ENCODE measurements at places on chromosomes 6 and 20.

DNA sequence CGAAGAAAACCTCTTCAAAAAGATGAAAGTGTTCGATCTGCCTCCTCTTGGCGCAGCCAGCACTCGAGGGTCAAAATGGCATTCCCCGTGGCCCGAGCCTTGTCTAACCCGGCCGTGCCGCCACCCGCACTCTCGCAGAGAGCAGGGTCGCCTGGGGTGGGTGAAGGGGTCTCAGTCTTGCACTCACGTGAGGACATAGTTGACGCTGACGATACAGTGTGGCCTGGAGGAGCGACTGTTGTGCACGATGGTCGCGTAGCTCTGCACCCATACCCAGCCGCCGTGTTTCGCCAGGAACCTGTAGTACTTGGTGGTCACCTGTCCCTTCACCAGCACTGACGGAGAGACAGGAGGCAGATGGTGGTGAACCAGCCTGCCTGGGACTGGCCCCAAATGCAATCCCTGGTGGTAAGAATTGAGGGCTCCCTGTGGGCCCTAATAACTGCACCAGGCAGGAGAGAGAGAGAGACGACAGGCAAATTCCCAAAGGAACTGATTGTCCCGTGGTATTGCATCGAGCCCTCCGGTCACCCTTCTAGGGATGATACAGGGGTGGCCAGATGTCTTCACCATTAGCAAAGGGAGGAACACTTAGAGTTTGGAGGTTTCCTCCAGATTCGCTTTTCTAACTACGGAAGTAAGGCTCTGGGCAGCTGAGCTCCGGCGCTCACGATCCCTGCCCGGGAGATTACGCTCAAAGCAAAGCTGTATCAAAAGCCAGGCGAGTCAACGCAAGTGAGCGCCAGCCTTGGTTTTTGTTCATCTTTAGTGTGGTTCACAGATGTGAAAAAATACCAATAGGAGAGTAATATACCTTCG, 17.4 kb downstream of the SIM1 start:
- DNase-seq: no peak

- no peak for DNase-seq
These were observed 14.0 kb upstream of the RUNX2 start for GRCh38 chr6:45314146-45314545.

GRCh38 chr6:160070427-160070826, 51.2 kb upstream of the SLC22A1 start:
- no peak for DNase-seq

- DNase-seq: no peak
These were observed 241.9 kb upstream of the RAB32 start for GRCh38 chr6:146301764-146302163.

GRCh38 chr6:89506716-89507617, 74.0 kb downstream of the ANKRD6 start:
- DNase-seq: no peak

- no peak for DNase-seq
These were observed 32.5 kb downstream of the PDYN start for GRCh38 chr20:1961374-1961773.

- no peak for DNase-seq
These were observed 382.4 kb downstream of the PKHD1 start for GRCh38 chr6:51704932-51705540.

DNA sequence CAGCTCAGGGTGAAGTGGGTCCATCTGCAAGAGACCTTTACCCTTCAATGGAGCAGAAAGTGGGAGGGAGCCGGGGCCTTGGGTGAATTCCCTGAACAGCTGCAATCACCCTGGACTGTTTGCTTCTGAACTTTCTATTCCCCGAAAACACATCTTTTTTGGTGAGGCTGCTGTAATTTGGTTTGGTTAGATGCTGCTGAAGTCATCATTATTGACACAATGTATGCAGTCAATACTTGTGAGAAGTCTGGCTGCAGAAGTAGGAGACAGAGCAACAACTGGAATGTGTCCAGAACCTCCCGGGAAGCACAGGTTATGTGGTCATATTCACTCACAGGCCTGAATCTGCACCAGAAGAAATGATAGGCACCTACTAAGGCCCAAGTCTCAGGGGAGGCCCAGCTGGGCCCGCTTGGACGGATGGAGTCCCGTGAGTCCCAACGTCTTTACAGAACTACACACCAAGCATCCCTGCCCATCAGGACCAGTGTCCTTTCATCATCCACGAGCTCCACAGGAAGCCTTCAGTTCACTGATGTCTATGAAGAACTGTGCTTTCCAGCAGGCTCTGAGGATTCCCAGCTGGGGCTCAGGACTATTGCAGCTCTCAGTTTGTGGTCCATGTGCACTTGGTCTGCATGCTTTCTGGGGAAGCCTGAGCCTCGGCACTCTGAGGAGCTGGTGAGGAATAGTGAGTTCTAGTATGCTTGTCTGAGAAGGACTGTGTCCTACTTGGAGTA, 177.6 kb downstream of the THBS2 start:
- DNase-seq: no peak

- DNase-seq: no peak
These were observed at the start of gene FOXO3 for GRCh38 chr6:108560463-108561308. Gene FOXO3 (plus strand): TSS chr6:108560917. CDS start chr6:108561209, 292 bp downstream.

GRCh38 chr6:71533939-71534379, 245.3 kb downstream of the OGFRL1 start:
- no peak for DNase-seq

DNA sequence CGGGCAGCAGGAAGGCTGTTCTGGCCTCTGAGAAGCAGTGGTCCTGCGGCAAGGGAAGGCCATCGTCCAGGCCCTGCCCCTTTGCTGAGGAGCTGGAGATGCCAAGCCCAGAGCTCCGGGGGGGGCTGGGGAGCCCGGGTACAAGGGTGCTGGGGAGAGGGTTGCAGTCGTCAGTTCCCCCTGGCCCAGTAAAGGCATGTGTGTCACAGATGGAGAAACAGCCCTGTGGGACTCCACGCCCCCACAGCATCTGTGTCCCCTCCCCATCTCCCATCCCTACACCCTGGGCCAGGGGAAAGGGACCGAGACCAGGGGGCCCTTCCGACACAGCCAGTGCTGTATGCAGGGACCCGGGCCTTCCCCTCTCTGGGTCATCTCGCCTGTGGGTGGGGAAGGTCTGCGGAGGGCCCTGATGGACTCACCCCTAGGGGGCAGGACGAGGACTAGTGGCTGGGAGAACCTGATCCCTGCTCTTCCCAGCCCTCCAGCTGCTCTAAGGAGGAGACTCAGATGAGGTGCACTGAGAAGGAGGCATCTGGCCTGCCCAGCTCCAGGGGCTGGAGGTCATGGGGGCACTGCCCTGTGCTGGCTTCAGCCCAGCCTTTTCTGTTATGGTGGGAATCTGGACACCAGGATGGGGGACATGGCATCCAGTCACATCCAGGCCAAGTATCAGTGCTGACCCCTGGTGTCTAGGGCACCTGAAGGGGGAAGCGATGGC, 609 bp downstream of the MYL9 start:
- DNase-seq: no peak

GRCh38 chr6:1001655-1002349, 308.9 kb upstream of the EXOC2 start:
- no peak for DNase-seq

- DNase-seq: no peak
These were observed 29.7 kb upstream of the APCDD1L start for GRCh38 chr20:58544891-58545290.

- peak; percentile 94 for DNase-seq
These were observed 567 bp upstream of the FNDC11 start for GRCh38 chr20:63553251-63553932.

- no peak for DNase-seq
These were observed 484.7 kb downstream of the TFAP2B start for GRCh38 chr6:51303338-51303737.

DNA sequence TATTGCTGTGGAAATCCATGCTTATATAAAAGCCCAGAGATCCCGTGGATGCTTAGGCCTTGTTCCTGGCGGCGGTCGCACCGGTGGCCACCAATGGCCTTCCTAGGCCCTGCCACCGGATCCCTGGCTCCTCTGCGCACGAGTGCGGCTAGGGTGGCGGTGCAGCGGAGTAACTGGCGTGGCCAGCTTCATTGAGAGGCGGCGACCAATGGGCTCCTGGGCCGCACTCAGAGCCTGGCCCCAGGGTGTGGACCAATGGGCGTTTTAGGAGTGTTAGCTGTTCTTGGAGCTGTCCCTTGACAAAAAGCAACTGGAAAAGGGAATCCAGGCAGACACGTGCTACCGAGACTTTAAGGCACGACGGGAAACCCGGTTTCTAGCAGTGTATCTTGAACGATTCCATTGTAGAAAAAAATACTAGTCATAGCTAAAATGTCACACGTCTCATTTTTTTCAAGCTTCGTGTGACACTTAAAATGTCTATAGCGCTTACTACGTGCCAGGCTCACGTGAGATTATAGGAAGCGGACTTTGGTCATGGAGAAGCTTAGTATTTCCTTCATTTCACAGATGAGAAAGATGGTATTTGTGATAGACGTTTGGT, 1.7 kb downstream of the AMD1 start:
- peak; percentile 81 for DNase-seq

DNA sequence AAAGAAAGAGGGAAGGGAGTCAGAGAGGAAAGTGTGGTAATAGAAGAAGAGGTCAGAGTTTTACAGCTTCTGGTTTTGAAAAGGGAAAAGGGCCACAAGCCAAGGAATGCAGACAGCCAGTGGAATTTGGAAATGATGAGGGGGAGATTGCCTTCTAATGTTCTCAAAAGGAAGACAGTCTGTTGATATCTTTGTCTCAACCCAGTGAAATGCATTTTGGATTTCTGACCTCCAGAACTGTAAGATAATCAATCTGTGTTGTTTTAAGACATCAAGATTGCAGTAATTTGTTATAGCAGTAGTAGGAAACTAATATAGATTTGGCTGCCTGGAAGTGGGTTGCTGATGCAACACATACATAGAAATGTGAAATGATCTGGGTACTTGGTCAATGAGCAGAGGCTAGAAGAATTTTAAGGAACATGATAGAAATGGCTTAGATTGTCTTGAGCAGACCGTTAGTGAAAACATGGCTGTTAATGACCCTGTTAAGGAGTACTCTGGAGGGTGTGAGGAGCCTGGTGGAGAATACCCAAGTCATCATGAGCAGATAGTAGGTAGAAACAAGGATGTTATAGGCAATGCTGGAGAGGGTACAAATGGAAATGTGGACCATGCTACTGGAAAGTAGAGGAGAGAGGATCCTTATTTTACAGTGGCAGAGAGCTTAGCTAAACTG, 255.8 kb upstream of the RAB32 start:
- no peak for DNase-seq

DNA sequence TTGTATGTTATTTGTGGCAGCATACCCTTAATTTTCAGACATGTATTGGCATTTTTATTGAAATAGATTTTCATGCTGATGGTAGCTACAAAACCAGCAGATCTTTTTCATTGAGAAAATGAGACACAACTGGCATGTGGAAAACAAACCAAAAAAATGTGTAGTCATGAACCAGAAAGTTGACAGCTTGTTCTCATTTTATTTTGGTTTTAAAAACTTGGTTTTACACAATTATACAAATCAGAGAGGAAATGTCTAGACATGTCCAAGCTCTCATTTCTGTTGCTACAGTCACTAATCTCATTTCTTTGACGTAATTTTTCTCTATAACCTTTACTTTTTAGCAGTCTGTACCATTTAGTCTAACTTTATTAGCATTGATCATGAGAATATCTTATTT, 85.4 kb downstream of the GRIK2 start:
- DNase-seq: no peak

DNA sequence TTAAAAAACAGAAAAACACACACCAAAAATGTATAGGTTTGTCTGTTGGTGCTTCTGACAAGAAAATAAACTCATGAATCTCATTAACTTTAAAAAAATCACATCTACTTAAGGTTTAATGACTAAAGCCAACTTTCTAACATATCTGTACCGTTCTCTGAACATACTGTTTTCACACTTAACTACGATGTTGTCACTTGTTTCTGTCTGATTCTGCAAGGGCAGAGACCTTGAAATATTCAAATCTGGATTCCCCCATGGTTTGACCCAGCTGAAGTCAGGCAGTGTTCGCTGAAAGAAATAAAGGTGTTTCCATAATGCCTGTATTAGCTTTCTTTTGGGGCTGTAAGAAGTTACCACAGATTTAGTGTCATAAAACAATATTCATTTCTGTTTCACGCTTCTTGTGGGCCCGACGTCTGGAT, 2.7 kb upstream of the ASXL1 start:
- DNase-seq: peak; percentile 77

DNA sequence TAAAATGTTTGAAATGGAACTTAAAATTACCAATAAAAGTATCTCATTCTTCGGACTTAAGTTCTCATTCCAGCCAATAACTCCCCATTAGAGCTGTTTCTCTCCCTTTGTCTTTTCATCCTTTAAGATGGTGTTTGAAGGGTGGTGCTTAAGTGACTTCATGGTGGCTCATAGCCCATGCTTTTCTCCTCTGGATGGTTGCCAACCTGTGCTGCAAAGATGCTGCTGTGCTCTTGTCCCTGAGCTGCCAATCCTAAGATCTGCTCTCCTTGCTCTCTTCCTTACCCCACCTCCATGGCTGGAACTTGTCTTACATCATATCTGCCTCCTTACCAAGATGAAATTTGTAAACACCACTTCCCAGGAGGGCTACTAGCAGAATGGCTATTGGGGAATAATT, 31.6 kb upstream of the PNRC1 start:
- no peak for DNase-seq

- no peak for DNase-seq
These were observed 102.7 kb downstream of the SLC23A2 start for GRCh38 chr20:4898282-4899244.

GRCh38 chr6:80197986-80198385, 91.5 kb downstream of the BCKDHB start:
- DNase-seq: no peak

GRCh38 chr20:33812152-33812849, 1.2 kb downstream of the CHMP4B start:
- peak; percentile 52 for DNase-seq

GRCh38 chr6:161151660-161152526, 122.0 kb downstream of the AGPAT4 start:
- DNase-seq: no peak

GRCh38 chr20:21571841-21572690, 58.2 kb upstream of the NKX2-2 start:
- DNase-seq: peak; percentile 62

GRCh38 chr6:45921691-45922281, 93.9 kb downstream of the CLIC5 start:
- peak; percentile 27 for DNase-seq

DNA sequence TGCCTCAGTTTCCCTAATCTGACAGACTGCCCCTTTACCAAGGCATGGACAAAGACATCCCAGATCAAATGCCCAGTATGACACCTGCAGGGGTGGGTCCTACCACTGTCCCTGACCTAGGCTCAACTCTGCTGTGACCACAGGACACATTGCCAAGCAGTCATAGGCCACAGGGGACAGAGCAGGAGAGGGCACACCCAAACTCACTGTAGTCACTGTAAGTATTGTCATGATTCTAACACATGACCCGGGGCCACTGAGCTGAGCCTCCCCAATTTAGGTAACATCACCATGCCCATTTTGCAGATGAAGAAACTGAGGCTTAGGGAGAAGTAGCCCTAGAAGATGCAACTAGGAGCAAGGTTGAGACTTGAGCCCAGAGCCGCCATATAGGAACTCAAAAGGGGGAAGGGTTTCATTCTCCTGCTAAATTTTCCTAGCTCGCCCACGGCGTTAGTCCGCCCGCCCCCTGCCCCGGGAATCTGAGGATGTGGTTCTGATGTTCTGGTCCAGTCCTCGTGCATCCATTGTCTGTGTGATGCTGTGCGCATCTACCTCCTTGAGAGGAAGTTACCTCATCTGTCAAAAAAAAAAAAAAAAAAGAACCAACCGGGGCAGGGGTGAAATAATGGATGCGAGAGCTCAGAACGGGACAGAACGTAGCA, 44.8 kb downstream of the PMEPA1 start:
- DNase-seq: no peak

GRCh38 chr6:169720207-169720855, 4.0 kb downstream of the PHF10 start:
- peak; percentile 55 for DNase-seq

Measured in Karpas-422 (cell line).